ENCODE measurements at places on chromosomes 2 and 18.

DNA sequence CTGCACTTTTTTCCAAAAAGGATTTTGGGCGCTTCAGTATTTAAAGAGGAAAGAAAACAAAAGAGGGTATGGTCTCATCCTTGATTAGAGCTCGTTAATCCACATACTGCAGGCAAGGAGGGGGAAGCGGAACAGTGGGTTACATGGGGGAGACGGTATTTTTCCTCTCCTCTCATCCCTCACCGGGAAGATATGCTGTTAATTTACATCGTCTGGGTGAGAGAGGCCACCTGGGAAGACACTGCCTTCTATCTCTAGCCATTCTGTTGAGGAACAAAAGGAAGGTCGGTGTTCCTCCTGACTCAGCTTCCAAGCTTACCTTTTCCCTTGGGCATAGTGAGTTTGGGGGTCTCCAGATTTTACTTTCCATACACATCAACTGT lies 52.3 kb downstream of the IMPA2 start:
- no peak for DNase-seq

GRCh38 chr2:35562488-35562887 lies 793.1 kb upstream of the CRIM1 start:
- DNase-seq = no peak

- DNase-seq = no peak
Measured at GRCh38 chr2:84234103-84234502, 225.0 kb downstream of the SUCLG1 start.

DNA sequence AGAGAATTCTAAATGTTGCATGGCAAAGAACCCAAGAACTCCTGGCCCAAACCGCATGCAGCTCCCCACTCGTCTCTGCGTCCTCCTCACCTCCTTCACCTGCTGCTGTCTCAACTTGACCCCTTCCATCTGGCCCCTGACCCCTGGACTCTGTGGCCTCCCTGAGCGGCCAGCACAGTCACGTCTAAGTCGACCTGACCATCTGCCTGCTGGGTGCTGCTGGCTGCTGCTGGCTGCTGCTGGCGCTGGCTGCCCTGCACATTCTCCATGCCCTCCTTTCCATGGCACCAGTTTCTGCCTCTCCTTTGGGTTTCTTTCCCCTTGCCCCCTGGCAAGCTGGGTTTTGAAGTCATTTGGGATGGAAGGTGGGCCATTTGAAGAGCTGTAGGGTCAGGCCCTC lies 30.1 kb upstream of the ASB1 start:
- DNase-seq = no peak

GRCh38 chr18:32552421-32553030 lies 81.8 kb upstream of the GAREM1 start:
- peak; percentile 71 for DNase-seq

DNA sequence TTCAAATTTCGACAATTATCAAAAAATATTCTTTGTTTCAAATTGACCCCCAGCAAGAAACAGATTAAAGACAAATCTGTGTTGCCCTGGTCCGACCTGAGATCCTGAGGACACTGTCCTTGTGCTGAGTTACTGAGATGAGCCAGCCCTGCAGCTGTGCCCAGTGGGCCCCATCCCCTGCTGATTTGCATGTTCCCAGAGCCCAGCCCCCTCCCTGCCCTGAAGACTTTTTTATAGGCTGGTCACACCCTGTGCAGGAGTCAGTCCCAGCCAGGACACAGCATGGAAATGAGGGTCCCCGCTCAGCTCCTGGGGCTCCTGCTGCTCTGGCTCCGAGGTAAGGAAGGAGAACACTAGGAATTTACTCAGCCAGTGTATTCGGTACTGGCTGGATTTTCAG lies 31.4 kb upstream of the ZNG1B start:
- no peak for DNase-seq

- no peak for DNase-seq
Measured at GRCh38 chr2:7840651-7841380, 841.0 kb upstream of the ID2 start.

DNA sequence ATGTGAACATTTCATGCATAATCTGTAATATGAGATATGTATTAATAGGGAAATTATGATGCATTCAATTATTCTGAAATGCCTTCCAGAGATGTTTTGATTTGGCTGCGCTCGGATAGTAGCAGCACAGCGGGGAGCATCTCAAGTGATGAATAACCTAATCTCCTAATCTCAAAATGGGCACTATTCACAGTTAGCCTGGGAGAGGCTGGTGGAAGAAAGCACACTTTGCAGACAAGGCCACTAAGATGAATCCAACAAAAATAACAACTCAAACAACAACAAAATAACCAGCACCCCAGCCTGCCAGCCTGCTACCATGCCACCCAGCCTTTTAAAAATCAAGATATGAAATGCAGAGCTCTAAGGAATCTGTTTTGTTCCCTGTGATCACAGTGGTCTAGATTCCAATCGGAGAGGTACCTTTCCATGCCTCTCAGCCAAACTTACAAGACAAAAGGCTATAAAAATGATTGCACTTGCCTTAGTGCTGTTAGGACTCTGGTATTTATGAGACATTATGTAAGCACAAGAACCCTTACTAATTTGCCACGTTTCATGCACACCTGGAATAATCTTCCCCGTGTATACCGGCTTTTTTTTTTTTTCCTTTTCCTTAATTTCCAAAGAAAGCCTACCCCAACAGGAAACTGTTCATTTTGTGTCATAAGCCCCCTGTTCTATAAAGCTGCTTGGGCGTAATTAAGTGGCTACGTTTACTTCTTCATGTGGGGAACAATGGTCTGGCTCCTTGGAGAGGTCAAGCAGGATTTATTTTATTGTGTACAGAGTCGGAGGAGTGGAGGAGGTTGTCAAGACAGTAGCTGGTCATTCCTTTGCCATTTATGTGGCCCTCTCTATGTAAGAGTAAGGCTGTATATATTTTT lies 526.9 kb upstream of the FANCL start:
- DNase-seq = no peak

DNA sequence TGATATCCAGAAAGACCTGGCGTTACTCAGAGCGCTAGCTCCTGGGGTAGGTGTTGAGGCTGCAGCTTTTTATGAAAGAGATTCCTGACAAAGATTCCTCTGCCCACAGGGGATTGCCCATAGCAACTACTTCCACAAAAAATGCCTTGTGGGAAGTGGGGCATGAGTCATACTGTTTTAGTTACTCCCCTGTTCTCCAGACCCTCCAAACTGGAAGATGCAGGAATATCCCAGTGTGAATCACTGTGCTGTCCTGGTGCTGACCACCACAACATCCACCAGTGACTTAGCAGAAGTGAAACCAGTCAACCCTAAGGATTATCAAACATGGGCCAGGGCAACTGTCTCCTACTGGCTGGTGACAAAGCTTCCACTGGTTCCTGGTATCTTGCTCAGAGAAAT lies 61.8 kb downstream of the CDH2 start:
- DNase-seq = no peak

GRCh38 chr2:156592809-156593593 lies 156.8 kb downstream of the GPD2 start:
- DNase-seq = no peak

GRCh38 chr2:211591426-211591825 lies 947.2 kb downstream of the ERBB4 start:
- no peak for DNase-seq

DNA sequence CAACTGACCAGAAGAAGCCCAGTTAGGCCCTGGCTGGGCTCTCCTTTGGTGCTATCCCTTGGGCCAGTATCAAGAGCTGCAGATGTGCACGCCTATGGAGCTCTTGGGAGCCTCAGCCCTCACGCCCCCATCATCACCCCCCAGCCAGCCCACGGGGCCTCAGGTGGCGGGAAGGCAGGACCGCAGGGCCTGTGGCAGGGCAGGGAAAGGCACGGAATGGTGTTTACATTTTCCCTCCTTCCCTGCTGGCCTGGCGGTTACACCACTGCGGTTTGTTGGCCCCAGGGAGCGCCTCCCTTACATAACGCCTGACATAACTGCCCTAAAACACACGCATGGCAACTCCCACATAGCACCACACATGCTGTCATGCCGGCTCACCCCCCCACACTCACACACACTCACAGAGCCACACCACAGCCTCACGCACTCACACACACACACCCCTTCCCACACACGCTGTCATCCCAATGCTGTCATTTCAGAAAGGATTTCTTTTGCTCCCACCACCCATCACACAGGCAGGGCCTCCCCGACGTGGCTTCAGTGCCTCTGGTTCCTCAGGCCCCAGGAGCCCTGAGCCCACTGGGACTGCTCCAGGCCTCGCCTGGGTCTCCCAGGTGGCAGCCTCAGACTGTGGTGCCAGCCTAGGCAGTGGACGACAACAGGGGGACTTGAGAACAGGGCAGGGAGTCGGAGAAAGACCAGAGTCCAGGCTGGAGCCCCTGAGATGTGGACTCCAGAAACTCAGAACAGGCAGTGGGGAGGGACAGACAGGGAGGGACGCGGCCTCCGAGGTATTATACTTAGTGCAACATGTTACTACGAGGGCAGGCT lies 15.7 kb downstream of the ZFP36L2 start:
- peak; percentile 77 for DNase-seq

DNA sequence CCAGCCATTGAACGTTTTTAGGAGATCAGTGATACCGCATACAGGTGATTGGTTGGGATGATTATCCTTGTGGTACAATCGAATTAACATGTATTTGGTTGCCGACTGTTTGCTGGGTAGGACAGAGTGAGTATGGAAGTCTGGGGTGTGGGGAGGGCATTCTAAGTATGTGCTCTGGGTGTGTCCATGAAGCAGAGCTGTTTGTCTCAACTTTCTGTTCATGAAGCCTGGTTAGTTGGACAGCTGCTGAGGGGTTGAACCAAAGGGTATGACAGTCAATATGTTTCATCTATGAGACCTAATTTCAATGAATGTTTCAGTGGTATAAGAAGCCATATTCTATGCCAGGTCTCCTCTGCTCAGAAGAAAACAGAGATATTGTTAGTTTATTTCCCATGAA lies 21.9 kb upstream of the SPTBN1 start:
- no peak for DNase-seq

DNA sequence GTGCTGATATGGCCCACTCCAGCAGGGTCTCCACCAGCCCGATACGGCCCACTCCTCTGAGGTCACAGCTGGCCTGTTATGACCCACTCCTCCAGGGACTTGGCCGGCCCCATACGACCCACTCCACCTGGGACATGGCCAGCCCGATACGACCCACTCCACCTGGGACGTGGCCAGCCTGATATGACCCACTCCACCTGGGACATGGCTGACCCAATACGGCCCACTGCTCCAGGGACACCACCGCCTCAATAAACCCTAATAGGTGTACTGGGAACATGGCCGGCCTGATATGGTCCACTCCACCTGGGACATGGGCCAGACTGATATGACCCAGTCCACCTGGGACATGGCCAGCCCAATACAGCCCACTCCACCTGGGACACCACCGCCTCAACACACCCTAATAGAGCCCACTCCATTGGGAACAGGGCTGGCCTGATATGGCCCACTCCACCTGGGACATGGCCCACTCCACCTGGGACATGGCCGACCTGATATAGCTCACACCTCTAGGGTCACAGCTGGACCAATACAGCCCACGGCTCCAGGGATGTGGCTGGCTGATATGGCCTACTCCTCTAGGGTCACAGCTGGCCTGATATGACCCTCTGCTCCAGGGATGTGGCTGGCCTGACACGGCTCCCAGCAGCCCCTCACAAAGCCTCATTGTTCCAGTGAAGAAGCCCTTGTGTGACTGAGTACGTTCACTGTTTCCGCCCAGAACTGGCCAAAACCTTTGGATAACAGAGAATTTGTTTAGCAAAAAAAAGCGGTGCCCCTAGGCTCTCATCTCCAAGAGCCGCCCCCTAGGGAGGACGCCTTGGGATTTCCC lies 245.6 kb downstream of the HDAC4 start:
- no peak for DNase-seq

DNA sequence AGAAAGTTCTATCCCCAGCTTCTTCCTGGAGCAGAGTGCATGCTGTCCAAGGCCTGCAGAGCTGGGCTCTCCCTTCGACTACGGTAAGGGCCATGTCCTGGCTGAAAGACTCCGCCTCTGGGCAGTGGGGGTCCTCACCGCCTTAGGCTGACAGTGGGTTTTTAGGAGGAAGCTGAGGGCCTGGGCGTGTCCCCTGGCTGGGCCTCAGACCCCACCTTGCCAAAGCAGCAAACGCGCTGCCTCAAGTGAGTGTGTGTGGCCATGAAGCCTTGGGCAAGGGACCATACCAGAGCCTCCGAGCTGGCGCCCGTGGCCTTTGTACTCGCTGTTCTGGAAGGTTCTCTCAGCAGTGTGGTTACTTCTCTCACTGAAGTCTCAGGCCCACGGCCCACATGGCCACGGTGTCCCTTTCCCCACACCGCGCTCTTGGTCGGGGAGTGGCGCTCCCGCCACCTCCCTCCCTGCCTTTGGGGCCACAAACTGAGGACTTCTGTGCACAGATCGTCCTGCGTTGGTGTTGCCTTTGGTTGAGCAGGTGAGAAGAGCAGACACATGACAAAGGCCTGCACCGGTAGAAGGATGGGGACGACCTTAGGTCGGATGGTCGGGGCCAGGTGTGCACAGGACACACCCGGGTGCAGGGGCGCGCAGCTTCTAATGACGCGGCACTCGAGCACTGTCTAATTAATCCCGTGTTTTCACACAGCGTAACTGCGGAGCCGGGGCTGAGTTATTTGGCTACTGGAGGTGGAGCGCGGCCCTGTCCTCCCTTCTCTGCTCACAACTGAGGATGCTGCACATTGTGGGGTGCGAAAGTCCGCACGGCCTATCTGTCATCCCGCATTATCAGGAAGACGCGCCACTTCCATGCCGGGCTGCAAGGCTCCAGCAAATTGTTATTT lies 121.6 kb downstream of the PTGR3 start:
- no peak for DNase-seq

GRCh38 chr2:128384446-128384845 lies 65.8 kb upstream of the HS6ST1 start:
- DNase-seq = no peak

GRCh38 chr2:18167871-18168270 lies 289.4 kb downstream of the KCNS3 start:
- DNase-seq = no peak

DNA sequence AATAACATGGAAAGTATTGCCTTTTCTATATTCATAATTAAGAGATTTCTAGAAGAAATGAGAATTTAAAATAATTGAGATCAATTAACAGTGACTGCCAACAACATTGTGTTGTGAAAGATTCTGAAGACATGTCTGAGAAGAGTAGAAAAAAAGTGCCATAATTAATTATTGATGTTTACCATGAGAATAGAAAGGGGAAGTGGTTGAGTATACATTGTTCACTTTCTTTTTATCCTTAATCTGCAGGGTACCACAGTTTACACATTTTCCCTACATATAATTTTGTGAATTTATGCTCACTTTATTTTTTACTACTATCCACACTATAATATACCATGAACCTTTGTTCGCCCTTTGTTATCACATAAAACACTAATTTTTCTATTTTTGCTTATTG lies 47.1 kb upstream of the UBE2E3 start:
- no peak for DNase-seq

DNA sequence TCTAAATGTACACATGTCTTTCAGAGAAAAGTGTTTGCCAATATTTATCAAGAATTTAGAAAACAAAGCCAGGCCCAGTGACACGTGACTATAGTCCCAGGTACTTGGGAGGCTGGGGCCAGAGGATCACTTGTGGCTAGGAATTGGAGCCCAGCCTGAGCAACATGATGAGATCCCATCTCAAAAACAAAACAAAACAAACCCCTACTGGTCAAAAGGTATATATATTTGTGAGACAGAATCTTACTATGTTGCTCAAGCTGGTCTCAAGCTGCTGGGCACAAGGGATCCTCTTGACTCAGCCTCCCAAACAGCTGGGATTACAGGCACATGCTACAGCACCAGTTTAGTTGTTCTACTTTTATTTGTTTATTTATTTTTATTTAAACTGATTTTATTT lies 79.2 kb downstream of the ZDBF2 start:
- DNase-seq = no peak

GRCh38 chr2:17780546-17780945 lies 26.6 kb downstream of the GEN1 start:
- no peak for DNase-seq

All from activated CD4-positive, alpha-beta T cell treated with anti-CD3 and anti-CD28 coated beads for 36 hours (primary cell).